Esophagus squamous epithelium (tissue), 5 donors: ENCODE measurements at places on chromosomes 4 and X. TPM values are rescaled to one million over a fixed set of nuclear protein-coding genes. Genes with fewer than 3 reads are reported as not detected.

- DNase-seq = no peak
Measured at GRCh38 chr4:70688795-70689231, 481 bp downstream of the UTP3 start.

- no peak for DNase-seq
Measured at GRCh38 chr4:1040344-1041146, 29.1 kb downstream of the FGFRL1 start.

Gene ANXA10
- total RNA-seq = 0.18 TPM

Gene SLC25A4
- total RNA-seq = 12.4 TPM
